ENCODE measurements at places on chromosomes 4 and X. TPM values are rescaled to one million over a fixed set of nuclear protein-coding genes. Genes with fewer than 3 reads are reported as not detected.
A peak's percentile ranks its signal among the peaks of the same experiment; 100 is the strongest.

GRCh38 chr4:184100297-184100885, 117.3 kb downstream of the ENPP6 start:
- no peak for DNase-seq
- no peak overlapping the region for H3K4me3 ChIP-seq
- H3K4me1 ChIP-seq = no peaks in the 10 kb centered on the region
- peaks cover 6% of the 10 kb centered on the region for H3K27me3 ChIP-seq
- no peak overlapping the region for H3K27ac ChIP-seq
- H3K36me3 ChIP-seq = no peaks in the 10 kb centered on the region

GRCh38 chr4:139275281-139275735, 4.7 kb downstream of the MGARP start:
- no peak for DNase-seq
- H3K4me3 ChIP-seq = no peak overlapping the region
- no peaks in the 10 kb centered on the region for H3K27me3 ChIP-seq

GRCh38 chr4:53592122-53592521, 836 bp upstream of the LNX1 start:
- H3K36me3 ChIP-seq = no peaks in the 10 kb centered on the region
- H3K27ac ChIP-seq = no peak overlapping the region
- no peak for DNase-seq
- no peaks in the 10 kb centered on the region for H3K27me3 ChIP-seq

DNA sequence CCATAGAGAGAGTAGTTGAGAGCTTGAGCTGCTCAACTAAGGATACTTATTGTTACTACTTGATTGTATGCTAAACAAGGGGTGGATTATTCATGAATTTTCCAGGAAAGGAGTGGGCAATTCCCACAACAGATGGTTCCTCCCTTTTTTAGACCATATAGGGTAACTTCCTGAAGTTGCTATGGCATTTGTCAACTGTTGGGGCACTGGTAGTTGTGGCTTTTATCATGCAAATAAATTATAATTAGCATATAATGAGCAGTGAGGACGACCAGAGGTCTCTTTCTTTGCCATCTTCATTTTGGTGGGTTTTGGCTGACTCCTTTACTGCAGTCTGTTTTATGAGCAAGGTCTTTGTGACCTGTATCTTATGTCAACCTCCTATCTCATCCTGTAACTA, 1403.5 kb upstream of the PABPC4L start:
- no peaks in the 10 kb centered on the region for H3K27me3 ChIP-seq
- no peak overlapping the region for H3K27ac ChIP-seq
- H3K4me1 ChIP-seq = no peaks in the 10 kb centered on the region
- H3K4me3 ChIP-seq = no peak overlapping the region

DNA sequence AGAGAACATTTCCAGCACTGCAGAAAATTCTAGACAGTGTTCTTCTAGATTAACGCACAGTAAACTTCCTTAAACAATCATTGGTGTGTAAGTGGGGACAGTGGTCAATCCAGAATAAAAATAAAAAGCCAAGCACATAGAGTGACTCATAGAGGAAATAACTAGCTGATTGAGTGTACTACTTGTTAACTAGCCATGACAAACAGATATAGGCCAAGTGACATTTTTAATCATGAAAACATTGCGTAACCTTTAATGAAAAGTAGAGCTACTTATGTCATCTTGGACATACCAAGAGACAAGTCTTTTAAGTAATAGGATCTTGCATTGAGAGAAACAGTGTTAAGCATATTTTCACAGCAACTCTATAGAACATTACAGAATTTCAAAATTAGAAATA, 233.9 kb upstream of the MAB21L2 start:
- no peaks in the 10 kb centered on the region for H3K27me3 ChIP-seq
- peaks cover 10% of the 10 kb centered on the region for H3K4me1 ChIP-seq
- no peaks in the 10 kb centered on the region for H3K36me3 ChIP-seq
- DNase-seq = peak; percentile 60
- no peak overlapping the region for H3K27ac ChIP-seq

Gene CRLF2
- not detected for total RNA-seq

DNA sequence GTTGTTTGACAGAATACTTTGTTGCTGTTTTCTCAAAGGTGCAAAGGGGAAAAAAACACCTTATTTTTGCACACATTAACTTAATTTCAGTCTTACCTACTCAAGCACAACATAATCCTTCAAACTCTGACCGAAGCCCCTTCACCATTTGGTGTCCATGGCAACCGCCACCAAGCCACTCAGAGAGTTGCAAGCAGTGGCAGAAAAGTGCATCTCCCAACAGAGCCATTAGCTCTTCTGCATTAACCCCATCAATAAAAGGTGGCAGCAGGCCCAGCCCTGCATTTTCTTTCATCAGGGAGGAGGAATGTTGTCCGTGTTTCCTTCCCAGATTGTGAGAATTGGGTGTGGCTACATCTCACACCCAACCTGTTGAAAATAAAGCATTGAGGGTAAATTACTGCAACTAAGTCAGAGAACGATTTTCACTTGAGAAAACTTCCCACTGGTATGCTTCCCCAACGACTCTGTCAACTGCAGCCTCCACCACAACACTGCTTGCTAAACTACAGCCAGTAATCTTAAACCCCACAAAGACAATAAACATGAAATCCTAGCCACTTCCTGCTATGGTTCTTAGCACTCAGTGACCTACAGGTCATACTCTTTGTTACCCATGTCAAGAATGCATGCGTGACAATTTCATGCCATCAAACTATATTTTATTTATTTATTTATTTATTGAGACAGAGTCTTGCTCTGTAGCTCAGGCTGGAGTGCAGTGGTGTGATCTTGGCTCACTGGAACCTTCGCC, 154.0 kb downstream of the GRIA3 start:
- DNase-seq = no peak
- H3K36me3 ChIP-seq = no peaks in the 10 kb centered on the region
- H3K27ac ChIP-seq = peak overlapping the region; percentile 84
- H3K27me3 ChIP-seq = no peaks in the 10 kb centered on the region

Gene BRCC3
- 8.1 TPM for total RNA-seq

GRCh38 chrX:86028681-86029080, 18.7 kb downstream of the CHM start:
- H3K27me3 ChIP-seq = no peaks in the 10 kb centered on the region
- no peaks in the 10 kb centered on the region for H3K36me3 ChIP-seq
- H3K27ac ChIP-seq = no peak overlapping the region
- peak; percentile 20 for DNase-seq

Gene TMPRSS11F
- not detected for total RNA-seq

- peak overlapping the region; percentile 84 for H3K27ac ChIP-seq
Measured at GRCh38 chr4:38086151-38086848, 126.1 kb downstream of the PTTG2 start.

Gene OPRPN
- total RNA-seq = not detected

DNA sequence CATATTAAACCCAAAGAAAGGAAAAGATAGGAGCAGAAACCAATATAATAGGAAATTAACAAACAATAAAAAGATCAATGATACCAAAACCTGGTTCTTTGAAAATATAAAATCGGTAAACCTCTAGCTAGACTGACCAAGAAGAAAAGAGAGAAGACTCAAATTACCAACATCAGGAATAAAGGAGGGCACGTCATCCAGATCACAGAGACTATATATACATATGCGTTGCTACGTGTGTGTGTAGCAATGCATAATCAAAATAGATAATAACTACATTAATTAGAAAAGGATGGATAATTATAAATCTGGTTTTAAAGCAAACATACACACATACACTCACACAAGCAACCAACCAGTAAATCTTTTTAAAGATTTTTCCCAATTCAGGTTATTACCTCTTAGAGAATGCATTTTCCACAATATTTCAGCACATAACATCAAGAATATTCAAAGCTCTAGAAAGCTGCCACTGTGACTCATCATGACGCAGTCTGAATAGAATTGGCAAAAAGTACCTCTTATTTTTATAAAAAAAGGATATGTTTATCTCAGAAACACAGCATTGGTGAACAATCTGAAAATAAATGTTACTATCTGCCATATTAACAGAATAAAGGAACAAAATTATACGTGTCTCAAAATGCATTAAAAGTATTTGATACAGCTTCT, 41.4 kb upstream of the USP9X start:
- H3K27ac ChIP-seq = peak overlapping the region; percentile 40
- peaks cover 12% of the 10 kb centered on the region for H3K4me1 ChIP-seq
- no peaks in the 10 kb centered on the region for H3K27me3 ChIP-seq

DNA sequence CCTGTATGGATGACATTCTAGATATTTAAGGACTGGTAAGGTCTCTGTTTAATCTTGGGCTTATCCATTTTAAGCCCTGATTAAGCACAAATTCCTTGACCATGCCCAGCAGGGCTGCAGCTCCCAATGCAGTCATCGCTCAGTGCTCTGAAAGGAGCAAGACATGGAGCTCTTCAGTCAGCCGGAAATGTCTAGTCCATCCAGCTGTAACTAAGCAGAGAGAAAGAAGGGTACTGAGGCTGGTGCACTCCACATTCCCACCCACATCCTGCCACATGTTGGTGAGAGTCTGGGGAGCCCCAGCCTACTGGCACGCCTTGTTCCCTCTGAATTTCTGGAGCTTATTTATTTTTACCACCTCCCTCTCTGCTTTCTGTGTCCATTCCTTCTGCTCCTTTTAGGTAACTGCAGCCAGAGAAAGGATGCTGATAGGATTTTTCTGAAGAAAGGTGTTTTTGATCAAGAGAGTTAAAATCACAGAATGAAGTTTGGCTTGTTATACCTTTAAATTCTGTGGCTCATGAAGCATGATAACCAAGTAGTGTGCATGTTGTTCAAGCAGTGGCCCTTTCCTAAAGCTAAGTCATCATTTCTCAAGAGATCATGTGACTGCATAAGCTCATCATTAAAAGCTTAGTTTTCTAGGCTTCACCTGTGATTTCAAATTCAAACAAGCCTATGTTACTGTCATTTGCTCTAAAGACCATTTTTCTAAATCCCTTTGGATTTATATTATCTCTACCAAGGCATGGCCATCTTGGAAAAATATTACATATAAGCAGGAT, 74.0 kb downstream of the GALNT7 start:
- DNase-seq = no peak
- peaks cover 7% of the 10 kb centered on the region for H3K4me1 ChIP-seq
- no peaks in the 10 kb centered on the region for H3K36me3 ChIP-seq

DNA sequence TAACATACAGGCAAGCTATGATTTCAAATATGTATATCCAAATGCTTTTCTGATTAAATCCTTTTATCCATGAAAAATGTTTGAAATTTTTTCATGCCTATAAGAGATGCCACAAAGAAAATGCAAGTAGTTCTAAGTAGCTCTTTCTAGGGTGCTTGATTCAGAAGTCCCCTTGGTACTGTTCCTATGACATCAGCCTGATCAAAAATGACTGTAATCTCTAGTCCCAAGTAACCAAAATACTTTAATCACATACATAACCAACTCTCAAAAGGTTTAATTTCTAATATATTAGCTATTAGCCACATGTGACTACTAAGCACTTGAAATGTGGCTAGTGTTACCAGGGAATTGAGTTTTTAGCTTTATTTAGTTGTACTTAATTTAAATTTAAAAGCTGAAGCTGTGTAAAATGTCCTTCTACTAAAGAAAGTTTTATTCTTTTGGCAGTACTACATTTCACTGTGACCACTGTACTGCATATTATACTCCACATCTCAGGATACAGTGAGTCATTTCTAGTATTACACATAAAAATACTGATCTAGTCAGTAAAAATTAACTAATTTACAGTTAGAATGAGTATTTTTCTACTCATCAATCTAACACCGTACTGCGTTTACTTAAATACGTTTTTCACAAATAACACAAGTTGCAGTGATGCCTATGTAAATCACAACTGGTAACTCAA, 33.9 kb downstream of the FBXW7 start:
- peak; percentile 60 for DNase-seq
- H3K27ac ChIP-seq = no peak overlapping the region
- peaks cover 20% of the 10 kb centered on the region for H3K4me1 ChIP-seq
- H3K4me3 ChIP-seq = no peak overlapping the region
- no peaks in the 10 kb centered on the region for H3K27me3 ChIP-seq

GRCh38 chr4:168715896-168716295, 219.0 kb downstream of the PALLD start:
- H3K36me3 ChIP-seq = no peaks in the 10 kb centered on the region
- peaks cover 15% of the 10 kb centered on the region for H3K4me1 ChIP-seq
- DNase-seq = no peak

Gene CT45A5
- not detected for total RNA-seq

- no peak overlapping the region for H3K27ac ChIP-seq
- H3K4me1 ChIP-seq = no peaks in the 10 kb centered on the region
- no peaks in the 10 kb centered on the region for H3K27me3 ChIP-seq
- no peaks in the 10 kb centered on the region for H3K36me3 ChIP-seq
Measured at GRCh38 chrX:31039327-31039711, 32.5 kb downstream of the FTHL17 start.

DNA sequence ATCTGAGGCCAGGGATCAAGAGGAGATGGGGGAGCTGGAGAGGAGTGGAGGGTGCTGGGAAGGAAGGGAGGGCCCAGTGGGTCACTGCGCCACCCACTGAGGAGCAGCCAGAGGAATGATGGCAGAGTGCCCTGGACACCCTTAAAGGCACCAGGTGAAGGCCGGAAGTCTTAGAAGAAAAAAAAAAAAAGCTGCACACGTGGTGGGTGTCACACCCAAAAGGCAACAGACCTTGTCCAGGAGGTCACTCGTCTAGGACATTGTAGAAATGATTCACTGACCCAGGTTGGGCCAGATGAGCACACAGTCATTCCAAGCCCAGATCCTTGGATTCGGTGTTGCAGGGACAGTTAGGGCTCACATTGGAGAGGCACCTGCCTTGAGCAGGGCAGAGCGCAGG, 93.5 kb upstream of the TRIM2 start:
- no peak overlapping the region for H3K27ac ChIP-seq
- no peak overlapping the region for H3K4me3 ChIP-seq
- H3K27me3 ChIP-seq = peaks cover 20% of the 10 kb centered on the region
- no peak for DNase-seq

GRCh38 chrX:24498975-24499374, 33.9 kb downstream of the PDK3 start:
- H3K4me3 ChIP-seq = no peak overlapping the region
- no peaks in the 10 kb centered on the region for H3K4me1 ChIP-seq
- peak; percentile 20 for DNase-seq
- H3K36me3 ChIP-seq = no peaks in the 10 kb centered on the region

Gene HTRA3
- 5.9 TPM for total RNA-seq

- DNase-seq = no peak
- no peak overlapping the region for H3K27ac ChIP-seq
- H3K4me3 ChIP-seq = no peak overlapping the region
- H3K36me3 ChIP-seq = no peaks in the 10 kb centered on the region
Measured at GRCh38 chr4:54571293-54572151, 86.2 kb upstream of the KIT start.

- DNase-seq = no peak
- no peaks in the 10 kb centered on the region for H3K27me3 ChIP-seq
- H3K4me1 ChIP-seq = no peaks in the 10 kb centered on the region
- no peak overlapping the region for H3K4me3 ChIP-seq
- no peaks in the 10 kb centered on the region for H3K36me3 ChIP-seq
Measured at GRCh38 chr4:36317721-36318120, 36.3 kb downstream of the DTHD1 start.

GRCh38 chrX:70322784-70323183, 32.9 kb downstream of the KIF4A start:
- no peak for DNase-seq
- no peaks in the 10 kb centered on the region for H3K36me3 ChIP-seq
- H3K4me3 ChIP-seq = no peak overlapping the region
- H3K27me3 ChIP-seq = no peaks in the 10 kb centered on the region

Gene ABCG2
- 0.76 TPM for total RNA-seq

GRCh38 chr4:164304101-164304639, 449.8 kb upstream of the SMIM31 start:
- no peak overlapping the region for H3K27ac ChIP-seq
- DNase-seq = no peak
- H3K36me3 ChIP-seq = no peaks in the 10 kb centered on the region
- H3K4me3 ChIP-seq = no peak overlapping the region
- no peaks in the 10 kb centered on the region for H3K27me3 ChIP-seq
- no peaks in the 10 kb centered on the region for H3K4me1 ChIP-seq

Gene NLGN3
- 0.63 TPM for total RNA-seq

Gene CFI
- total RNA-seq = not detected

- H3K27me3 ChIP-seq = no peaks in the 10 kb centered on the region
- H3K27ac ChIP-seq = no peak overlapping the region
- no peak for DNase-seq
- no peaks in the 10 kb centered on the region for H3K36me3 ChIP-seq
Measured at GRCh38 chrX:39765327-39765726, 332.4 kb downstream of the BCOR start.

All from GM23248 (cell line).